ENCODE measurements at places on chromosomes 7 and 10. TPM values are rescaled to one million over a fixed set of nuclear protein-coding genes. Genes with fewer than 3 reads are reported as not detected.

DNA sequence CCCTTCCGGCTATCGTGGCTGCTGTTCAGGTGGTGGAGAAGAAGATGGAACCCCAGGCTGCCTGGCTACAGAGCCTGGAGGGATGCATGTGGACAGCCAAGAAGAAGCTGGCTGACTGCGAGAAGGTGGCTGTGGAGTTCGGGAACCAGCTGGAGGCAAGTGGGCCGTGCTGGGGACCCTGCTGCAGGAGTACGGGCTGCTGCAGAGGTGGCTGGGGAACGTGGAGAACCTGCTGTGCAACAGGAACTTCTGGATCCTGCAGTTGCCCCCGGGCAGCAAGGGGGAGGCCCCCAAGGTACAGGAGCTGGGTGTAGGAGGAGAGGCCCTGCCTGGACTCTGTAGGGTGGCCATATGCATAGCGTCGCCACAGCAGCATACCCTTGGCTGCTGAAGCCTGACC, 25.6 kb downstream of the ZNF783 start:
- DNase-seq, result no peak

ZNF438 gene
- total RNA-seq, result 9.2 TPM

STN1 gene
- 17.1 TPM for total RNA-seq

GRCh38 chr10:43299579-43299978, 32.7 kb upstream of the RASGEF1A start:
- no peak for DNase-seq

- no peak for DNase-seq
Observed at GRCh38 chr7:43834463-43835251, 34.7 kb downstream of the MRPS24 start.

GRCh38 chr7:80608336-80608735, 30.1 kb upstream of the CD36 start:
- DNase-seq, result no peak

DNA sequence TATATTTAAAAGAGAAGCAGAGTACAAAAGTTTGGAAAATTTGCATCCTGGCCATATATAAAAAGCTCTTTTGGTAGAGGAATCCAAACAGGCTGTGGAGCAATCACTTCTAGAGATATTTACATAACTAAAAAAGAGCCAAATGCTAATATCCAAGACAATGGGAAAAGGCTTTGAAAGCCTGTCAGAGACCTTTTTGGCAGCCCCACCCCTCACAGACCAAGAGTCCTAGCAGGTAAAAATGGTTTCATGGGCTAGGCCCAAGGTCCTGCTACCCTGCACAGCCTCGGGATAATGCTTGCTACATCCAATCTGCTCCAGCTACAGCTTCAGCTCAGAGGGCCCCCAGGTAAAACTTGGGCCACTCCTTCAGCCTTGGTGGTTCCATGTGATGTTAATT, 430.2 kb upstream of the KCND2 start:
- DNase-seq, result no peak

- no peak for DNase-seq
Observed at GRCh38 chr7:7970531-7971307, 2.1 kb downstream of the GLCCI1 start.

GRCh38 chr7:108046952-108047506, 44.1 kb upstream of the LAMB1 start:
- no peak for DNase-seq

DNA sequence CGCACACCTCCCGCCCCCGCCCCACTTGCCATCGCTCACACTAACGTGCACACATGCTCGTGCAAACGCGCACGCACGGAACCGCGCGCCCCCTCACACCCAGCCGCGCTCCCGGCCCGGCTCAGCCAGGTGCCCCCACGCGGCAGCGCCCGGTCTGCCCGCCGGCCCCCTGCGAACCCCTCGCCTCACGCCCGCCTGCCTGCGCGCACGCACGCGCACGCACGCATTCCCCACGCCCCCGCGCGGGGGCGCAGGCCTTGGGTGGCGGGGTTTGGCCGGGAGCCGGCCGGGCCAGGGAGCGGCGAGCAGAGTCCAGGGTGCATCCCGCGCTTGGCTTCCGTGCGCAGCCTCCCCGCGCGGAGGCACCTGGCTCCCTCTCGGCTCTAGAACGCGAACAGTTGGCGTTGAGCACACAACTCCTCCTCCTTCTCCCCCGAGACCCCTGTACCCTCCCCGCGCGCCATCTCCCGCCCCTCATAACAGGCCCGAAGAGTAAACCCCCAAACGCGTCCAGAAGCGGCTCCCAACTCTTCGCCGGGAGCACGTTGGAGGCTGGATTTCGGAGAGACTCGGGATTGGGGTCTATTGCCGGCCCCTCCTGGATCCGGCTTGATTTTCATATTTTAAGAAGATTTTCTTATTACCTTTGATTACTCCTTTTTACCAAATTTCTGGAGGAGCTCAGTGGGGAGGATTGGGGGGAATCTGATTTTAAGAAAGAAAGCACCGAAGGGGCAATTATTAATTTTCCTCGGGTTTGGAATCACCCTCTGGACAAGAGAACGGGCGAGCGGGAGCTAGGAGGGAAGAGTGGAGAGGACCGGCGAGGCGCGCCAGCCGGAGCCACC, 527 bp upstream of the SORCS3 start:
- DNase-seq, result no peak

GRCh38 chr7:127745445-127745844, 93.5 kb downstream of the SND1 start:
- DNase-seq, result no peak

DNA sequence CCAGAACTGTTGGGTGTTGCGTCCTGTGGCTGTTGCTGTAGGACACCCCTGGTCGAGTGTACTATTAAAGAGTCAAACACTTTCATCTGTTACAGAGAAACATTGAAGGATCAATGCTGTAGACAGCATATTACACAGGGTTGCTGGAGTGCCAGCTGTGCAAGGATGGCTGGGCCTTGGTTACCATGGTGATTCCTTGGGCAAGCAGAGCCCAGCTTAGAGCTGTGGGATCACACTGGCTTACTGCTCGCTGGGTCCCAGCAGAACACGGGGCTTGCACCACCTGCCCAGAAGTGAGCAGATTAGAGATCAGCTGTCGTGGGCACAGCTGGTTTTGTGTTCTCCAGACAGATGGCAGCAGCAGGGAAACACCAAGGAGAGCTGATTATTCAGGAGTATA, 76.0 kb downstream of the GPR141 start:
- DNase-seq, result no peak

NUDT13 gene
- total RNA-seq, result 0.86 TPM

DNA sequence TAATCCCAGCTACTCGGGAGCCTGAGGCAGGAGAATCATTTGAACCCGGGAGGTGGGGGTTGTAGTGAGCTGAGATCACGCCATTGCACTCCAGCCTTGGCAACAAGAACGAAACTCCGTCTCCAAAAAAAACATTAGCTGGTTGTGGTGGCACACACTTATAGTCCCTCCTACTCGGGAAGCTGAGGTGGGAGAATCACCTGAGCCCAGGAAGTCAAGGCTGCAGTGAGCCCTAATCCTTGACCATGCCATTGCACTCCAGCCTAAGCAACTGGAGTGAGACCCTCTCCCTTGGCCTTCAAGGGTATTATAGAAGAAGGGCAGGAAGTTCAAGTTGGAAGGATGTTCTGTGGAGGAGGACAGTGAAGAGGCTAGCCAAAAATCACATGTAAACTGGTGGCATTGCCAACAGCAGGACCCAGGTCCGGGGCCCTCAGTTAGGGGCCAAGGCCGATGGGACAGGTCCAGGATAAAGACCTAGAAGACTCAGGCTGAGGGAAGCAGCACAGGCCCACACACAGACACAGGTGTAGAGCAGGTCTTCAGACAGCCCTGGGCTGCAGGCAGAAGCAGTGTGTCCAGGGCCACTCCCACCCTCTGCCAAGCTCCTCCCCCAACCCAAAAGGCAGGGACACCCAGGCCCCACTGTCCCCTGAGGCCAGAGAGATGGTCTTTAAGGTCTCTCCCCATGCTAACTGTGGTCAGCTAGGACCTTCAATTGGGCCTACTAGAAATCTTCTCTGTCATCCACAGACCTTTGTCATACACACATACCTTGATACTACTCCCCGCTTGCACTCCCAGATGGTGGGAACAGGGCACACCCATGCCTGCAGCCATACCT, 8.4 kb upstream of the SAMD8 start:
- no peak for DNase-seq

DNA sequence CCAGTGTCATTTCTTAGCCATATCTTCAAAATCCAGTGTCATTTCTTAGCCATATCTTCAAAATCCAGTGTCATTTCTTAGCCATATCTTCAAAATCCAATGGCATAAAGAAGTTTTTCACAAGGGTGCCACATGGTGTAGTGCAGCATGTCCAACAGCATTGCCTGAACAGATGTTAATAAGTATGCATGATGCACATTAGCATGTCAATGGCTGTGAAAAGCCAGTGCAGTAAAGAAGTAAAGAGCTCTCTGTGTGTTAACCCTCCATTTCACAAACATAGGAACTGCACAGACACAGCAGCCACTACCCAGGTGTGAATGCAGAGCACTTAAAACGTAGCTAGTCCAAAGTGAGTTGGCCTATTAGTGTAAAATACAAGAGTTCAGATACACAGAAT, 89.8 kb downstream of the GNAI1 start:
- no peak for DNase-seq

DNA sequence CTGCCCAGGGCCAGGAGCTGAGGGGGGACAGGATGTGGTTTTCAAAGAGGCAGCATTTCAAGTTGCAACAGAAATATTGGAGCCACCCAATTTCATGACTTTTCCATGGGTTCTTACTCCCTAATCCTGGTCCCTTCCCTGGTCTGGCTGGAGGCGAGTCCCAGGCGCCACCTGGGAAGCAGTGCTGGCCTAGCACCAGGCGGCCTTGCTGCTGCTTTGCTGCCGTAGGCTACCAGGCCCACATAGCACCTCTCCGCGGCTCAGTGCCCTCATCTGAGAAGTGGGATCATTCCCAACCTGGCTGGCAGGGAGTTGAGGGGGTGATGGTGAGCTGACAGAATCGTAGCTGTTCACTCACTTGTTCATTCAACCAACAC, 33.7 kb downstream of the ZMIZ1 start:
- peak; percentile 66 for DNase-seq

GRCh38 chr7:84107259-84107658, 87.3 kb downstream of the SEMA3A start:
- DNase-seq, result no peak

BAIAP2L1 gene
- total RNA-seq, result 2.5 TPM

WEE2 gene
- total RNA-seq, result 0.07 TPM

DNA sequence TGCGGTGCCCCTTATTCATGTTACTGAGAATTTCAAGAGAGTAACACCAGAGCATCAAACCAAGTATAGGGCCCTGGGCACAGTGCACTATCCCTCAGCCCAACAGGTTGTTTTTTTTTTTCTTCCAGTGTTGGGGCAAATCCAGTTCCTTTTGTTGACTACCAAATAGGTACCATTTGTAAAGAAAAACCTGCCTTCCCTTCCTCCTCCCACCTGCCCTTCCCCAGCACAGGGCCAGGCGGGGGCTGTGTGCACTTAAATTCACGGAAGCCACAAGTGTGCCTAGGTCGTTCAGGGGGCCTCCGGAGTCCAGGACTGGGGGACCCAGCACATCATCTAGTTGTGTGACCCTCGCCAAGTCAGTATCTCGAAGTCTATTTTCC, 595 bp upstream of the SFXN4 start:
- no peak for DNase-seq

GRCh38 chr10:74255888-74256357, 104.9 kb downstream of the ADK start:
- no peak for DNase-seq

DNA sequence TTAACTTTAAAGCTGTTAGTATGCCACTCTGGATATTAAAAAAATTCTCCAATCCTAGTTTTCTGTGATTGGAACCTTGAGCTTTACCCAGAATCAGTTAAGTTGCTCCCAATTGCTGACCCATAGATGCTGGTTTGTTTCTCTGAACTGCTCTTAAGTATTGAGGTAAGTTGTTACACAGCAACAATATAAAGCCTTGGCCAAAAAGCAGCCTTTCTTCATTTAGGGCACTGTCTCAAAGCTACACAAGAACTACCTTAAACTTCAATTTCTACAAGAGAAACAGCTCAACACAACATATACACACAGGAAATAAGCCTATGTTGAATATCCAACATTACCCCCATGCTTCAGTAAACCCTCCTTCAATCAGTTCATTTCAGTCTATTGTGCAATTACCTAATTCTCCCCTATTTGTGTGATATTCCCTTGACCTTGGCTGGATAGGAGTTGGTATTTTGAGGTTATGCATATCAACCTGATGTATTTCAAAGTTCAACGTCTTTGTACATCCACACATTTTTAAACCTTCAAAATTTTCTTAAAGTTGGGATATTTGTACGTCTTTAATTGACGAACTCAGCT, 11.5 kb downstream of the HNRNPA2B1 start:
- no peak for DNase-seq

DNA sequence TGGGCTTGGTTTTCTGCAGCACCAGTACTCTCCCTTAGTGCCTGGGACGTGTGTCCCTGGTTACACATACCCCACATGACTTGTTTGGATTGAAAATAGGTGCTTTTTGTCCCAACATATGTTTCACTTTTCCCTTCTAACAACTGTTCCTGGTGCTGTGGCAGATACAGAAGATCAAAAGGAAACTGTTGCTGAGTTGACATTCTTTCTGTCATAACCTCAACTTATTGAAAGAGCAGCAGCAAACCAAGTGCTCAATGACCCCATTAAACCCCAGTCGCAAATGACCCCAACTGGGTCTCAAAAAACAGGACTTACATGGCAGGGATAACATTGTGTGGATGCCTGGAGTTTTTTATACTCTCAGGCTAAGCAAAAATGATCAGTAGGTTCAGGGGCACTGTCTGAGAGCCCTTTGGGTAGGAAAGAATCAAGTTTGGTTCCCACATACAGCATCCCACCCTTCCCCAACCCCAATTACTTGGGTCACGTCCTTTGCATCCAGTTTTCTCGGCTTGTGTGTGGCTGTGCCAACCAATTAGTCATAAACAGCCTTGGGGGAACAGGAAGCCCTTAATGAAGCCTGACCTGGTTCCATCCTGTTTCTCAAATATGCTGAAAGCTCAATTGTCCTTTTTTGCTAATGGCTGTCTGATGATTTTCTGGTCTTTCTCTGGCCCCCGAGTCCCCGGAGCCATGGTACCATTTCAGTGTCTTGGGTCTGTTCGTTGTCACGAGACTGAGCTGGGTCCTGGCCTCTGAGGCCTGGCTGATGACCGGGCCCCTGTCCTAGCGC, 4.9 kb downstream of the HKDC1 start:
- DNase-seq, result no peak

DNA sequence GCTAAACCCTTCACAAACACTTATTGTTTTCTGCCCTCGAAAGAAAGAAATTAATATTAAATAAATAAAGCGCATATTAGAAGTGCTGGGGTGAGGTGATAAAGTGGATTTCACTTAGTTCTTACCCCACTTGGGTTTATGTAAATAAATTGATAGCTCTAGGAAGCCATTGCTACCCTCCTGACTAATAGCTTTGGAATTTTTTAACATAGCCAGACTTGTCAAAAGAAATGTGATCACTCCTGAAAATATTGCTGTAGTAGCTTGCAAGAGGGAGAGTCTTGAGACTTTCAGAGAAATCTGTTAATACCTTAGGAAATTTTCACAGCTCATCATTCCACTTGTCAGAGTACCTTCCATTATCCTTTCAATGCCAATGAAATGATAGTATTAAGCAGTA, 7.6 kb downstream of the ARL5B start:
- no peak for DNase-seq
